Liver (tissue), 10 donors: ENCODE measurements at places on chromosomes 6 and 20.
A peak's percentile ranks its signal among the peaks of the same experiment; 100 is the strongest.

DNA sequence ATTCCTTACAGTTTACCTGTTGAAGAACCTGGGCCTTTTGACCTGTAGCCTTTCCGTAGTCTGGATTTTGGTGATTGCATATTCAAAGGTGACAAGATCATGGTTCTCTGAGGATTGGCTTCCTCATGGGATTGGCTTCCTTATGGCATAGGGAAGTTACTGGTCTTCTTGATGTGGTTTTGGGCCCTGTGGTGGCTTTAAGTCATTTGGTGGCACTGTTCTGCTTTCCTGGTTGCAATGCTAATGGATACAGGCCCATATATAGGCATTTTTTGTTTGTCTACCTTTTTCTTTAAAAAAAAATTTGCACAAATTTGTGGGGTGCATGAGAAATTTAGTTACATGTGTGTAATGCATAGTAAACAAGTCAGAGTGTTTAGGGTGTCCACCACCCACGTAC lies 185.7 kb downstream of the CDKAL1 start:
- DNase-seq, result no peak

DNA sequence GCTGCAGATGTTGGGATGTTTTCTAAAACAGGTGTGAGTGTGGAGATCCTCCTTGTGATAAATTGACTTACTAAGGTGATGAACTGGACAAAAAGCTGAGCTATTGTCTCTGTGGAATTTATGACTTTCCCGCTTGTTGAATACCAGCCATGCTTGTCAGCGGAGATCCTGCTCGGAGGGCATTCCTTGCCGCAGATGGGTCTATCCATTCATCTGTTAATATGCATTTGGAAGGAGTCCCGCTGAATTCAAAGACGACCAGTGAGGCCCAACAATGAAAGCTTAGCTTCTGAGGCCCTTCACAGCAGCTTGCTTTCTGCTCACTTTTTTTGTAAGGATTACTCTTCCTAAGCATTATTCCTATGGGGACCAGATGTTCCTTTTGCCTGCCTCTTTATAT lies 124.9 kb downstream of the TIAM2 start:
- no peak for DNase-seq

GRCh38 chr6:163500105-163500504 lies 85.6 kb downstream of the QKI start:
- no peak for DNase-seq

- peak; percentile 41 for DNase-seq
Observed at GRCh38 chr20:6575912-6576401, 191.5 kb upstream of the BMP2 start.

GRCh38 chr6:85913001-85913400 lies 270.3 kb upstream of the SYNCRIP start:
- no peak for DNase-seq

DNA sequence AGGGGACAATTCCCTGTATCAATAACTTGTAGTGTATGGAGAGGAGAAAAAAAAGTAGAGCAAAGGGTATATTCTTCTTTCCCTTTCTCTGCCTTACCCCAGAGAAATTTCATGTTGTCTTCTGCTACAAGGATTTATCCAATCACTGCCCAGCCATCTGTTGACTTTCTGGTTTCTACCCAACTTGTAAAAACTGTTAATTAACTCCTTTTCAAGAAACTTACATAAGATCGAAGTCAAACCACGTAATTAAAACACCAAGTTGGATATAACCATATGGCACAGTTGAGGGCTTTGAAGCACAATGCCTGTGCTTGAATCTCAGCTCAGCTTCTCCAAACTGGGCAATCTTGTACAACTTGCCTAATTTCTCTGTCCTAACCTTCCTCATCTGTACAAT lies 99.5 kb downstream of the MAN1A1 start:
- no peak for DNase-seq

- no peak for DNase-seq
Observed at GRCh38 chr6:81561071-81561564, 191.4 kb downstream of the TENT5A start.

DNA sequence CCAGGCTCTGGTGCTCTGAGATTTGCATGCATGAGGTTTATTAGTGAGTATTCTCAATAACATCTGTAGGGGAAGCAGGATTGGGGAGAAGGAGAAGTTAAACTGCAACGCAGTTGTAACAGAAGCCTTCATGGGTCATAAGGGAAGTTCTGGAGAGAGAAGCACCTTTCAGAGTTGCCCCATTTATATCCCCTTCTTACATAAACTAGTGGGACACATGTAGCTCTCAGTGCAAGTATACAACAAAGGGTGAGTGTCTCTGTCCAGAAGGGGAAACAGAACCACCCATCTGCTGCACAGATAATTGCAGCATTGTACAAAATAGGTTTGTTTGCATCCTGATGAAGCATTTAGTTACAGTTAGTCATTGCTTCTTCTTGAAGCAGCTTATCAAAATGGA lies 4.3 kb upstream of the ADGB start:
- DNase-seq, result no peak

- no peak for DNase-seq
Observed at GRCh38 chr6:56904068-56904467, 50.8 kb upstream of the BEND6 start.

- DNase-seq, result no peak
Observed at GRCh38 chr6:55963301-55963700, 87.9 kb upstream of the BMP5 start.

- DNase-seq, result no peak
Observed at GRCh38 chr6:137876547-137876946, 9.5 kb downstream of the TNFAIP3 start.

DNA sequence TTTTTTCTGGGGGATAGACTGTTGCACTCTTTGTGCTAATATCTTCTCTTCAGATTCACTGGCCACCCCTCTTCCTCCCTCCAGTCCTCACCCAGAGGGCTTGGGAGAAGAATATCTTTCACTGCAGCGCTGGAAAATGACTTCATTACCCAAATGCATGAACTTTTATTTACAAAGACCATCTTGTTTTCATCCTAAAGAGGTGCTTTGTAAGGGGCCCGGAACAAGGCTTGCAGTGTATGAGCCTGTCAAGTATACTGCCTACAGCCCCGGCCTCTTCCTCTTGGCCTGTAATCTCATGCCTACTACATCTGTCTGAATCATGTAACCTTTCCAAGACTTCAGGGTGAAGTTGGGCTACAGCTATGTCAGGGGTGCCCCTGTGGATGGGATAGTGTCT lies 554 bp upstream of the LAMA4 start:
- no peak for DNase-seq

DNA sequence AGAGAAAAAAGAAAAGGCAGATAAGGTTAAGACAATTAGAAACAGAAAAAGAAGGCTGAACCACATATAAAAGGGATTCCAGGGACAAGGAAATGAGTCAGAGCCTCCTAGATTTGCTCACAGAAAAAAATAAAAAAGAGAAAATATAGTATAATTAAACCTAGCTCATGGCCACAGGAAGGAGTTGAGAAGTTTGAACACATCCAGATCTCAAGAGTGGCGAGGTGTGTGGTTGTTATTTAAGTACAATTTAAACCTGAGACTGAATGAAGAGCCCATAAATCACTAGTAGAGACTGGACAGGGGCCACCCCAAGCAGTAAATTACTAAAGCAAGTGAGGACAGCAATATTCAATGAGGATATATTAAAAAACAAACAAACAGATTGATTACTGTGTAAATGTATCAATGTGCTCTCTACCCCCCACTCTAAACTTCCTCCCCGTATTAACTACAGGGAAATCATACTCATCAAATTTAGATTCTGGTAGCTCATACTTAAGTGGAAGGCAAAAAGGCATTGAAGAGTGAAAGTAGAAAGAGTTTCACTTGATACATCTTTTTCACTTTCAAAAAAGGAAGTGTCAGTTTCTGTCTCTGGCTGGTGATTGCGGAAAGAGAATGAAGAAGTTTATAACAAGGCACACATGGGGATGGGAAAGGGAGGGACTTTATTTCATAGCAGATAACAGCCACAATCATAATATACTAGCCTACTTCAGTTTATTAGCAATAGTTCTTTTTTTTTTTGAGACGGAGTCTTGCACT lies 49.3 kb upstream of the SCAF8 start:
- no peak for DNase-seq

DNA sequence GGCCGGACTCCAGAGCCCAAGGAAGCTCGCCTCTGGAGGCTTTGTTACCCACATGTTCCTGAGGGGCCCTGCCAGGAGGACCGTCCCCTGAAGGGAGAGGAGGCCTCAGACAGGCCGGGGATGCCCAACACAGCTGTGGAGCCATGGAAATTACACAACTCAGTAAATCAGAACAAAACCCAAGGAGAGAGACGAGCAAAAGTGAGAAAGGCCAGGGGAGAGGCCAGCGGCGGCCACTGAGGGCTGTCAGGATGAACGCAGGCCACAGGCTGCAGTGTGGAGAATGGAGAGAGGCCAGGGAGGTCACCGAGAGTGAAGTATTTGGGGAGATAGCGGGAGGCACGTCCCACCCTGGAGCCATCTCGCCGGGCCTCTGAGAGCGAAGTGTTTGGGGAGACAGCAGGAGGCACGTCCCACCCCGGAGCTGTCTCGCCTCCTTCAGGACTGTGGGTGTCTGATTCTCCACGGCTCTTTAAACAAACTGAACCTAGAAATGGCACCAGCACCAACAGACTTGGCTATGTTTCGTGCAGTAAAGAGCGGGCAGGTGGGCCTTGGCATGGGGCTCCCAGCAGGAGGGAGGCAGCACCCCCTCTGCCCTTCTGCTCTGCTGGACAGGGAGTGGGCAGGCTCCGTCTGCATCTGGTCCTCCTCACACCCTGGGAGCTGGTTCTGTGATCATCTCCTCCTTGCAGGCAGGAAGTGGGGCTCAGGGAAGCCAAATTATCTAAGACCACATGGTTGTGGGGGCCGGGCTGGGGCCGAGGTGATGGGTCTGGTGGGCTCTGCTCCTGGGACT lies 91.0 kb downstream of the YTHDF1 start:
- no peak for DNase-seq

DNA sequence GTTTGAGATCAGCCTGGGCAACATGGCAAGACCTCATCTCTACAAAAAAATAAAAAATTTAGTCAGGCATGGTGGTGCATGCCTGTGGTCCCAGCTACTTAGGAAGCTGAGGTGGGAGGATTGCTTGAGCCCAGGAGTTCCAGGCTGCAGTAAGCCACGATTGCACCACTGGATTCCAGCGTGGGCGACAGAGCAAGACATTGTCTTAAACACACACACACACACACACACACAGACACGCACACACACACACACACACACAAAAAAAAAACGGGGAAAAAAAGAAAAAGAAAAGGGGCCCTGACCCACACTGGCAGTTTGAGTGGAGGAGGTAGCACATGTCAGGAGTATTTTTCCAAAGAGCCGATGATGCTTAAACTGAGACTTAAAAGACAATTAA lies 122.2 kb downstream of the AFG1L start:
- no peak for DNase-seq
